ENCODE measurements at places on chromosomes 4 and X.

GRCh38 chr4:93771640-93772411 lies 56.7 kb upstream of the ATOH1 start:
- DNase-seq: peak; percentile 26

DNA sequence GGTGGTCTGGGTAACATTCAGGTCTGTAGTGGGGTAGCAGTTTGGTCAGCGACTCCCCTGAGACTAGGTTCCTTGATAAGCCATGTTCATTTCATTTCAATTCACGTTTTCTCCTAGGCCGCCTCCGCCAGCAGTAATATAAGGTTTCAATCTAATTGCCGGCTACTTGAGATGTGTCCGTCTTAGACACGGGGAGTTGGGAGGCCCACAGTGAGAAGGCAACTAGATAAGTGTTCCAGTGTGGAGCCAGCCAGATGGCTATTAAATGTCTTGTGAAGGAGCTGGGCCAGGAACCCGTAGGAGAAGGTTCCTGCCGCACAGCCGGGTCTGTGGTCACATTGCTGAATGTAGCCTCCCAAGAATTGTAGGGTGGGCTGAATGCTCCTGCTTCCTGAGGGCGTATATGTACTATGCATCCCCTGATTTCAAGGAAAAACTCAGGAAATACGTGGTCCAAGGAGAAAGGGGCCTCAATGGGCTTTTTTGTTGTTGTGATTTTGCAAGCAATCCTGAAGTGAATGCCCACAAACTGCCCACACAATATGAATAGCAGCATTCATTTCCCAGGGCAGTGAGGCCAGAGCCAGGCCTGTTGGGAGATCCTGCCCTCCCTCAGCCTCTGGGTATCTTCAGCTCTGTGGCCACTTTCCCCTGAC lies 220.6 kb upstream of the RPL34 start:
- DNase-seq: no peak

DNA sequence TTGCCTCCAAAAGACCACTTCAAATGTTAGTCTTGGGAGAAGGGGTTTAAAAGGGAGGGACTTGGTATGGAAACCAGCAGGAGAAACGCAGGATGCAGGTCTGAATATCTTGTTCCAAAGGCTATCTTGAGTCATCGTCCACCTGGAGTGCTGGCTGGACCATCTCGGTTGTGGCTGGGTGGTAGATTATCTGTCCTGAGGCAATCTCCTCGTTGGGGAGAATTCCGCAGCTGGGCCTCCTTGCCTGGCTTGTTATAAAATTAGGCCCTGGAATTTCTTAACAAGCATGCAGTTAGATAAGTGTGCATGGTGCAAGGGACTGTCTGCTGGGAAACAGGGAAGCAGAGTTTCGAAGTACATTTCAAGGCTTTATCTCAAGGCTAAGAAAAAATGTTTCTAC lies 2045.7 kb upstream of the TENM3 start:
- DNase-seq: no peak

GRCh38 chr4:51943221-51943620 lies 76.9 kb downstream of the LRRC66 start:
- no peak for DNase-seq

DNA sequence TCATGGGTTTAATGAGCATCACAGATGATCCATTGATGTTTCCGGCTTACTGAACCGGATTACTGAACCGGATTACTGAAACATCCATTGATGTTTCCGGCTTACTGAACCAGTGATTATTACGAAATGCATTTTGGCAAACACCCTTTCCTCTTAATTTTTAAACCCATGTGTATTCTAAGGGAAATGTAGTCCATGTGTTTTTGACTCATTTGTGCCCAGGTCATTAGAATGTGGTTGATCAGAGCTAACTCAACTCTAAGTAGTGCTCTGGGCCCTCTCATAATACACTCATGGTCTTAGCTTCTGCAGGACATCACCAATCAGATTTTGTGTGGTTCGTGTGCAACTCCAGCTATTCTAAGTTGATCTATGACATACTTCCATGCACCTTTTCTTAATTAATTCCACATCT lies 141.6 kb downstream of the SPATA18 start:
- DNase-seq: no peak

DNA sequence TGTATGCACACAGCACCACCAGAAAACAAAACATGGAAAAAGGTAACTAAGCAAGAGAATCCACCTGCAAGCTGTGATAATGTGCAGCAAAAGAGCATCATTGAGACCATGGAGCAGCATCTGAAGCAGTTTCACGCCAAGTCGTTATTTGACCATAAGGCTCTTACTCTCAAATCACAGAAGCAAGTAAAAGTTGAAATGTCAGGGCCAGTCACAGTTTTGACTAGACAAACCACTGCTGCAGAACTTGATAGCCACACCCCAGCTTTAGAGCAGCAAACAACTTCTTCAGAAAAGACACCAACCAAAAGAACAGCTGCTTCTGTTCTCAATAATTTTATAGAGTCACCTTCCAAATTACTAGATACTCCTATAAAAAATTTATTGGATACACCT lies 90.2 kb downstream of the TET2 start:
- DNase-seq: peak; percentile 8

GRCh38 chr4:80007745-80008149 lies 65.3 kb downstream of the ANTXR2 start:
- no peak for DNase-seq

GRCh38 chrX:100316987-100317386 lies 93.1 kb downstream of the PCDH19 start:
- peak; percentile 2 for DNase-seq

GRCh38 chrX:70504772-70505450 lies 60.3 kb downstream of the DLG3 start:
- no peak for DNase-seq

Measured in DMS79 treated with DMSO at 0.1 percent for 48 hours (cell line).